HS-27A (cell line): ENCODE measurements at places on chromosomes 5 and 9.

DNA sequence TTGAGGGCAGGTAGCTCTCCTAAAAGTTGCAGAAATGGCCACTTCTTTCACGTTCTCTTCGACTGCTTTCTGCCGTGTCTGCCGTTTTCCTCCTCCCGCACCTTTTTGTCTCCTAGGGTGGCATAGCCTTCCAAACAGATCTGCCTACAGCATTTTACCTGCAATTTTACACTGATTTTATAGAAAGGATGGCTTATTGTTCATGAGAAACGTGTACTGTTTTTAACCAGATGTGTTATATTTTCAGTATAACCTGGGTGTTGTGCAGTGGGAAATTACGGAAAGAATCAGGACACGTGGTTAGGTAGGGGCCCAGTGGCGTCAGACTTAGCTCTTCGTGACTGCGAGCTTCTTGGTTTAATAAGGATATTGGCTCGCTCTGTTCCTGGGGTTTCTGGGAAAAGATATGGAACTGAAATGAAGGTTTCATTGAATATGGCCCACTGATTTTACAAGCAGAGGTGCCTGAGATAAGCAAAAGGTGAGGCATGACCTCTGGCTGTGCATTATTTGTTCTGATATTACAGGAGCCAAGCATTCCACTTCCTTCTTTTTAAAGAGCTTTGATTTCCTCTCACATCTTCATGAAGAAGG, 43.7 kb upstream of the PRSS3 start:
- no peak for DNase-seq

GRCh38 chr5:8012131-8012977, 143.4 kb downstream of the MTRR start:
- no peak for DNase-seq

GRCh38 chr9:95516221-95516733, 494 bp downstream of the PTCH1 start:
- no peak for DNase-seq

- DNase-seq = no peak
These were observed 1.2 kb downstream of the LOX start for GRCh38 chr5:122076669-122077365.

GRCh38 chr9:87643107-87643650, 82.7 kb upstream of the CTSL start:
- no peak for DNase-seq

- no peak for DNase-seq
These were observed 241.2 kb upstream of the TNC start for GRCh38 chr9:115359017-115359780.

DNA sequence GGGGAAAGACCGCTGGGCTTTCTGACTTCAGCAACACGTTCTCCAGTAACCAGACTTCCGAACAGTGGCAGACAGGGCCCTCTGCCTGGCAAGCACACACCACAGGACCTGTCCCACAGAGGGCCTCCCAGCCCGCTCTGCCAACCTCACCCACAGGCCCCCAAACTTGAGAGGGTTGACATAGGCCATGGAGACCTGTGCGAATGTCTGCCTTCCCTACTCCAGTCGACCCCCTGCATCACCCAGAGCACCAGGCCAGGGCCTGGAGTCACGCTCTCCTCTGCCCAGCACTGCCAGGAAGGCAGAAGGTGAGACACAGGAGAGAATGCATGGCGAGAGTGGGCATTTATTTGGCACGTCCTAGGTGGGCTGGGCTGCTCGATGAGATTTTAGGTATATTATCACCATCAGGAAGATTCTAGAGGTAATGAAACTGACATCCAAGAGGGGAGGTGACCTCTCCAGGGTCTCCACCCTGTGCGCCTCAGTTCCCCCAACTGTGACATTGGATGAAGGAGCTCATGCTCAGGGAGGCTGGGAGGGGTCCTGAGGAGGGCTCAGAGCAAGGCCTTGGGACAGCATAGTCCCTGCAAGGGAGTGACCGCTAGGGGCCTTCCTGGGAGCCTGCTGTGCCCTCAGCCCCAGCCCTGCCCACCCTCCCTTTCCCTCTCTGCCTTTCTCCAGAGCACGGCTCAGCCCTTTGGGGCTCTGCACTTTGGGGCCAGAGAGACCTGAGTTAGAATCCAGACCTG, 54.9 kb downstream of the DUSP1 start:
- DNase-seq = no peak

- no peak for DNase-seq
These were observed 72.9 kb downstream of the ARSB start for GRCh38 chr5:78912085-78912771.

DNA sequence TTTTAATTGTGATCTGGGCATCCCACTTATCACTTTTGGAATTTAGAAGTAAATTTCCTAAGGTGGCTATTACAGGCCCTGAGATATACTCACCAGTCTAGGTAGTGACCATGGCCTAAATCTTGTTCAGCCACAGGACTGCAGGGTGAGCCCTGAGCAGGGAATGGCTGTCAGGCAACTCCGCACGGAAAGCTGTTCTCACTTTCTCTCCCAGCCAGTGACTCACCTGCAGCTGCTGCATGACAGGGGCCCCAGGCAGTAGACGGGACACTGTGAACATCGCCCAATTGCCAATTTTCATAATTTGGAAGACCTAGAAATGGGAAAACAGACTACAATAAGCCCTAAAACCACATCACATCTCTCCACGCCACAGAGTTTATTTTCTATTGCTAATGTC, 69.6 kb upstream of the TAF1L start:
- DNase-seq = no peak

DNA sequence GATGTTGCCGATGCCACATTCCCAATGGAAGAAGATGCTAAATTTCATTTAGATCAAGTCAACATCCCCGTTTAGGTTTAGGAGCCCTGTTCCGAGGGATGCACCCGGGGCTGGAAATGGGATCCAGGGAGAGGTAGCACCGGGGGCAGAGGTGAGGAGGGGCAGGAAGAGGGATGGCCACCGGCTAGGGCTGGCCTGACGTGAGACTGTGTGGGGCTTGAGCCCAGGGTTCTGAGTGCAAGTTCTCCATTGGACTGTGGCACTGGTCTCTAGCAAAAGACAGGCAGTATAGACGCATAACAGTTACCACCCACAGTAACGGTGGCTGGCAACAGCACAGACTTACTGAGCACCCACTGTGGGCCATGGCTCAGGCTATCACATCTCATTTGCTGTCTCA, 209.0 kb upstream of the MVB12B start:
- DNase-seq = no peak

- no peak for DNase-seq
These were observed 83.2 kb downstream of the AK8 start for GRCh38 chr9:132794730-132795380.
